ENCODE measurements at places on chromosomes 1 and 21.

- no peak for DNase-seq
These were observed 66.4 kb upstream of the LPGAT1 start for GRCh38 chr1:211896958-211897357.

GRCh38 chr1:21110163-21110562 is 66.5 kb downstream of the EIF4G3 start:
- no peak for DNase-seq

- no peak for DNase-seq
These were observed 45.3 kb upstream of the C1orf105 start for GRCh38 chr1:172375211-172375631.

GRCh38 chr1:169570172-169570574 is 16.1 kb downstream of the F5 start:
- no peak for DNase-seq

- no peak for DNase-seq
These were observed 85.1 kb downstream of the NID1 start for GRCh38 chr1:235979716-235980333.

DNA sequence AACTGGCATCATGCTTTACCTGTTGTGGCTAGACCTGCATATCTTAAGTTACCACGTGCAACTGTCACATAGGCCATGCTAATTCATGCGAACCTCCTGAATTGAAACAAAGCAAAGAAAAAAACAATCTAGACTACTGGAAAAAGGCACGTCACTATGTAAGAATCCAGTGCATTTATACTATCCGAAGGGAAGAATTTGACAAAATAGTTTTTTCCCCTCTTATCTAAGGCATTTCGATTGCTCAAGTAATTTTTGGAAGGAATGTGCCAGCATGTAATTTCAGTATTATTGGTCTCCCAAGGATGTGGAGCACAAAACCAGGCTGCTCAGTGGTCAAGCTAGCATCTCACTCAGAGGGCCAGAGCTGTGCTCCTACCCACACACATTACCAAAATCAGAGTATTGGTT is 31.5 kb upstream of the C1orf198 start:
- no peak for DNase-seq

- DNase-seq, result no peak
These were observed 8.2 kb upstream of the RGSL1 start for GRCh38 chr1:182441719-182442118.

GRCh38 chr1:33338048-33338439 is 17.1 kb upstream of the A3GALT2 start:
- DNase-seq, result no peak

- no peak for DNase-seq
These were observed 140.2 kb downstream of the TRABD2B start for GRCh38 chr1:47856996-47857395.

DNA sequence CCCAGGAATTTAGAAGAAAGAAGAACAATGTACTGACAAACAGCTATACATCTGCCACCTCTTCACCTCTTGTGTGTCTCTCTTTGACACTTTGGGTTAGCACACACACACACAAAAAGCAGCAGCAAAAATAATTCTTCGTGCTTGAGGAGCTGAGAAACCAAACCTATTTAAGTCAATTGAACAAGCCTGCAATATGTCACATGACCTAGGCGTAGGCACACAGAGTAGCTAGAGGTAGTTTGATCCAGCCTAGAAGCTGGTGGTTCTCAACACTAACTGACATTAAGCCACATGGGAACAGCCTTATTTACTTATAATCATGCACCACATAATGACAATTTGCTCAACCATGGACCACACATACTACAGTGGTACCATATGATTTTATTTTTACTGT is 32.3 kb downstream of the RRAGC start:
- no peak for DNase-seq

- DNase-seq, result no peak
These were observed 55.8 kb downstream of the SLC27A3 start for GRCh38 chr1:153831026-153831425.

GRCh38 chr21:29939924-29940275 is at the start of gene GRIK1:
TSS of gene GRIK1 (minus strand) at chr21:29939996.
- DNase-seq, result no peak

DNA sequence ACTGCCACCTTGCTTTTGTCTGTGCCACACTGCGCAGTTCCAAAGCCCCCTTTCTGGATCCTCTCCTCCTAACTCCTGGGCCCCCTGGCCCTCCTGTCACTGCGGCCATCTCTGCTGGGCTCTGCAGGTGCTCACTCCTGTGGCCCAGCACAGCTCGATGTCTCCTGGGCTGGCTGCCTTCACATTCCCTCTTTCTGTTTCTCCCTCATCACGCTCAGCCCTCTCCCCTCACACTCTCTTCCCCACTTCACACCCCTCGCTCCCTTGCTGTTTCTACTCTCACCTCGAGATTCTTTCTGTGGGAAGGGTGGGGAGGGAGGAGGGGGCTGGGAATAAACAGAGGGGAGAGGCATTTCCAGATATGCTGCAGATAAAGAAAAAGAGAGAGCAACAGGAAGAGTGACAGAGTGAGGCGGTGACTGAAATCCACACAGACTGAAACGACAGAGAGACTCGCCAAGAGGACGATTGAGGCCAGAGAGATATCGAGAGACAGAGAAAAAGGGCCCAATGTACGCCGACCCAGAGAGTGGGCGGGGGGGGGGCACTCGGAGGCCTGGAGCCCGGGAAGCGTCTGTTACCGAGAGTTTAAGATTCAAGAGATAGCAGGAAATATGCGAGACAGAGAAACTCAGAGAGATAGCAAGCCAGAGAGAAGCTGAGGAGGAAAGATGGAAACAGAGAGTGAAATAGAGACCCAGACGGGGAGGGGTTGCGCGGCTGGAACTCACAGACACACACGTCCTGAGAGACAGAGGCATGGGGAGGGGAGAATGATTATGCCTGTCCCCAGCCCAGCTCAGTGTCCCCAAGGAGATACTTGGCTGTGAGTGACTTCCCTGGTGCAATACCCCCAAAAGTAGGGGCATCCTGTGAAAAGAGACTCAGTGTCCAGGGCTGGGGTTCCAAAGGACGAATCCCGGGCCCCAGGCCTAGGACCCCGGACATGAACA is 666 bp downstream of the CSF3R start:
- no peak for DNase-seq

DNA sequence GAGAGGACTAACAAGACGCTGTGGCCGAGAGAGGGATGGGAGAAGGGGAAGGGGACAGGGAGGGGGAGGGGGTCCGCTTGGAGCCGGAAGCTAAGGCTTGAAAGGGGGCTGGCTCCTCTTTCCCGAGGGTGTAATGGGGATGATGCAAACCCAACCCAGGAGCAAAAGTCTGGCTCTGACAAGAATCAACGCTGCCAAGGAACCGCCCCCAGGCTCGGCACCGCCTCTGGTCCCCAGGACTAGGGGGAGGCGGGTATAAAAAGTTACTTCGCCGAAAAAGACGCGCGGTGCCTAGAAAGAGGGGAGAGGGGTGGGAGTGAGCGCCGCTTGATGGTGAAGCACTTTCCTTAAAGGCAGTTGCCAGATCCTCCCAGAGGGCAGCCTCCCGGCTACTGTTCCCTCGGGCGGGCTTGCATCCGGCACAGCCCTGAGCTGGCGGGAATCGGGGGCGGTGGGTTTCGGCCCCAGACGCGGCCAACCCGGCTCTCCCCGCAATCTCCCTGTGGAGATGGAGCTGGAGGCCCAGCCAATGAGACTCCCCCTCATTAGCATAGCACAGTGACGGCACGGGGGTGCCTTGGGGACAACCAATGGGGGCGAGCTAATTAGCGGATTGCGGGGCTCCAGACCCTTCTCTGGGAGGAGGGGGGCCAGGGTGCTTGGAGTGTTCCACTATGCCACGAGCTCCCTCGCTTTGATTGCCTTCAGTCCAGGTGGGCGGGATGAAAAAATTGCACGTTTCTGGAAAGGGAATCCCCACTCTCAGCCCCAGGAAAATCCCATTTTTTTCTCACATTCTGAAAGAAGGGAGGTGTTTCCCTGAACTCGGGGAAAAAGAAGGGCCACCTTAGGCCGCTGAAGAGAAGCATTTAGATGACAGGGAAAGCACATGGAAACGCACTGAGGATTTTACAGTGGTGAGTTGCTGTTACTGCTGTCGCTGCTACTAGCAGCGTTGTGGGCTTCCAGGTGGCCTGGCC is at the start of gene KCNT2:
TSS of gene KCNT2 (minus strand) at position 51 of the 980 bp plus-strand sequence. CDS start 131 bp downstream, outside the sequence.
- DNase-seq, result peak; percentile 69

All from upper lobe of right lung (tissue), 1 donor.